ENCODE measurements at places on chromosomes 7 and 10.

DNA sequence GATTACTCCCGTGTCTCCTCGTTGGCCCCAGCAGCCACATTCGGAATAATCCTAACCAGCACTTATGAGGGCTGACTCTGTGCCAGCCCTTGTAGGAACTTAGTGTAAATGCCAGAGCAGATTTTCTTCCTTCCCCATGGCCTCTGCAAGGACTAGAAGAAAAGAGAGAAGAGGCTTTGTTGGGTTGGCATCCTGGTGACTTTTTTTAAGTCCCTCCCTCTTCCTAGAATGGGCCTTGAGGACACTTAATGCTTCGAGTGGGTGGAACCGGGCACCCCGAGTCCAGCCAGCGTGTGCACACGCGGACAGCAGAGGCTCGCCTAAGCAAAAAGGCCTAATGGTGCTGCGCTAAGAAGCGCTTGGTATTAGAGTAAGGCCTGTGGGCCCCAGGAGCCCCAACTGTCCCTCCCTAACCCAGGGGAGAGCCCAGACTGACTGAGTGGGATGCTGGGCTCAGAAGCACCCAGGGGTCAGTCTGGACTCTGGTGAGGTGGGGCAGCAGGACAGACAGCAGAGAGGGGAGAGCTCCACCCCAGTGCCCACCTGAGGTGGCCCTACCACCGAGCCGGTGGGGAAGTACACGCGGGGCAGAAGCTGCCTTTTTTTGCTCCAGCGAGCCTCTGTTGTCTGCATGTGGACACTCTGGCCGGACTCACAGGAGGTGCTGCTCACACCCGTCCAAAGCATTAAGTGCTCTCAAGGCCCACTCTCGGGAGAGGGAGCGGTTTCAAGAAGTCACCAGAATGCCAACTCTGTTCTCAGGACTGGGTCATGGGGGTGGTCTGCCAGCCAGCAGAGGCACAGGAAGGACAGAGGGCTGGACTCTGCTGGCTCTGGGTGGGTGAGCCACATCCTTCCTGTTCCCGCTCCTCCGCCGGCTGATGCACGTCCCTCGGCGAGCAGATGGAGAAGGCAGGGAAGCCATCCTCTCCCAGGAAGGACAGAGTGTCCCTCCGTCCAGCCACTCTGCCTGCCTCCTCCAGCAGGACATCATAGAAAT is 12.5 kb downstream of the ITPRIP start:
- no peak for DNase-seq

DNA sequence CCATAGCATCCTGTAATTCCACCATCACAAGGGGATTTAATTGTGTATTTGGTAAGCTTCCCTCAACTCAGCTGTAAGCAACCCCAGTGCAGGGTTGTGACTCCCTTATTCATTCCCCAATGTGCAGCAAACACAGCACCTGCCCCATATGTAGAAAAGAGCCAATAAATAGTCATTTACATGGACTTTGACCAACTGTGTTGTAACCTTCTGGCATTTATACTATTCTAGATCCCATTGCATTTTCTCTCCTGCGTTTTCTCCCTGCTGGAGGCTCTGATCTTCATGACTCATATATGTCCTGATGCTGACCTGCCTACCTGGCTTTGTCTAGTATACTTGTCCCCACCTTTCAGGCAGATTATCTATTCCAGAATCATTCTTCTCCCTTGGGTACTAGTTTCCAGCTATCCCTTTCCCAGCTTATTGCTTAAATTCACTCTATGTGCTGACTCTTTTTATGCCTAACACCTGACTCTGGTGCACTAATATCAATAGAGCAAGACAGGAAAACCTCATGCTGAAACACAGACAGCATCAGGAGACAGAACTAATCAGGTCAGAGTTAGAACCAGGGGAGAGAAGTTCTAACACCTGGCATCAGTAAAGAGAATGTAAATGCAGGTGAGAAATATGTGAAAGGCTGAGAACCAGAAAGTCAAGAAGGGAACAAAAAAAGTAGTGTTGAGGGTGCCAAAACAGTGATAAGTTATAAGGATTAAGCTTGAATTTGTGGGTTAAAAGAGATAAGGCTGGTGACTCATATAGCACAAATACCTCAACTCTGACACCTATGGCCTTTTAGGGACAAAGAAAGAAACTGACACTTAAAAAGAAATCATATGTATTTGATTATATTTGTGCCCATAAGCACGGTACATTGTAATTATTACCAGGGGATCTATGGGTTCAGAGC is 402.7 kb downstream of the IPMK start:
- DNase-seq: no peak

DNA sequence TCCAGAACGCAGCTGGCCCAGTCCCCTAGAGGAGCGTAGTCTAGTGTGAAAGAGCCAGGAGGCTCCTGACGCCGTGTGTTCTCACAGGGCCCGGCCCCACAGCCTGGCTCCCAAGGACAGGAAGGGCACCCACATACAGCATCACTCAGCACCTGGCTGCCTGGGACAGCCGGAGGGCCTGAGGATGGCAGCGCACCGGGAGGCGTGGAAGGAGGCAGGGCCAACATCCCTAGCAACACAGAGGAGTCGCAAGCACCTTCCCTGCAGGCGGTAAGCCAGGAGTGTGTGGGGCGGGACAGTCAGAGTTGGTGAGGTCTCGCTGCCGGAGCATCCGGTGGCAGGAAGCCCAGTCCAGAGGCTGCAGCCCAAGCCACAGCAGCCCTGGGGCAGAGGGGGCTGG is 125.8 kb downstream of the MAD1L1 start:
- no peak for DNase-seq

DNA sequence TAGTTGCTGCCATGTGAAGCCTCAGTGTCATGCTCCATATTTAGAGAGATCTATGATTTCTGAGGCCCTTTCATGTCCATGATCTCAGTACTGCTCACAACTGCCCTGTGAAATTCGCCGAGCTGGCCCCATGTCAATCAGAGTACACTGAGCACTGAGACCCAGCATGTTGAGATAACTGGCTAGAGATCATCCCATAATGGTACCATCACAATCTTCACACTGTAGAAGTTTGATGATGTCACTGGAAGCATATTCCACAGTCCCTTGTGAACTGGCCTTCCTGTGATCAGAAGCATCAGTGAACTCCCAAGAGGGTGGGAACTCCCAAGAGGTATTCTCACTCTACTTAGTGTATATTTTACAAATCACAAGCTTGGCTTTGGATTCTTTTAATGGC is 116.0 kb downstream of the EGFR start:
- no peak for DNase-seq

- DNase-seq: no peak
Observed at GRCh38 chr10:60977161-60978122, 33.5 kb upstream of the RHOBTB1 start.

GRCh38 chr7:152556013-152556755 is 119.8 kb downstream of the XRCC2 start:
- no peak for DNase-seq

DNA sequence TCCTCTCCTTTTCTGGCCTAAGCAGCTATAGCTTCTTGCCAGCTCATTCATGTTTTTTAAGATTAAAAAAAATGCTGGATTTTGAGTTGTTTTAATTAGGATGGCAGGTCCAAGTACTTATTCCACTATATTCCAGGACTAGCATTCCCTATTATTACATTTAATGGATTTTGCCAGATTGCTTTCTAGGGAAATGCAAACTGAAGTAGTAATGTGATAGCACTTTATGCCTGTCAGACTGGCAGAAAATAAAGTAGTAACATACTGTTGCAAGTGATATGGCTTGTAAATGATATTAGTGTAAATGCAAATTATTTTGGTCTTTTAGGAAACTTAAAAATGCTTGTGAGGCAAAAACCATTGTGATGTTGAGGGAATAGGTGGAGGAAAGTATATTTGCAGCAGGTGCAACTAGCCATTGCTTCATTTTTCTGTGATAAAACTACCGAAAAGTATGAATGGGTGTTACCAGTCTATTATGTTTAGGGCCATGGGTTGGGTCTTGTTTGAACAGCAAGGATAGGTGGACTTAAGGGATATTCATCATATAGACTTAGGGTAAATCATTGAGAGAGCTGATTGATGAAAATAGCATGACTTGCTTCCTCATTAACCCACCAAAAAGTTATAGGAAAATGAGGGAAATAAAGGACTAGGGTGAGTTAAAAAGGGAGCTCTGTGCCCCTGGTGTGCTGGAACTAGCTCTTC is 19.9 kb downstream of the ZNRF2 start:
- no peak for DNase-seq

GRCh38 chr10:75607576-75607975 is 176.2 kb downstream of the LRMDA start:
- no peak for DNase-seq

GRCh38 chr10:69466158-69466490 is 14.9 kb downstream of the TSPAN15 start:
- no peak for DNase-seq

- DNase-seq: no peak
Observed at GRCh38 chr10:113846036-113846435, 7.8 kb downstream of the DCLRE1A start.
